ENCODE measurements at places on chromosomes 6 and 20.

DNA sequence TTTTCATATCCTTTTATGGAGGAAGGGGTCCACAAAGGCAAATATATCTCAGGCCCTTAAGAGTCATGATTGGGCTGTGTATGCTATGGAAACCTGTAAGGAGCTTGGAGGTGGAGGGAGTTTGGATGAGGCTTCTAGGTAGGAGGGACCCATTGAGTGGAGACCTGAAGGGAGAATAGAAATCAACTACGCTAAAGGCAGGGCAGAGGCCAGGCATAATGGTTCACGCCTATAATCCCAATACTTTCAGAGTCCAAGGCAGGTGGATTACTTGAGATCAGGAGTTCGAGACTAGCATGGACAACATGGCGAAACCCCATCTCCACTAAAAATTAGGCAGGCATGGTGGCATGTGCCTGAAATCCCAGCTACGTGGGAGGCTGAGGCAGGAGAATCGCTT is 34.4 kb upstream of the ZNF217 start:
- no peak for DNase-seq

GRCh38 chr6:139525415-139525814 is 151.0 kb upstream of the CITED2 start:
- DNase-seq, result no peak

DNA sequence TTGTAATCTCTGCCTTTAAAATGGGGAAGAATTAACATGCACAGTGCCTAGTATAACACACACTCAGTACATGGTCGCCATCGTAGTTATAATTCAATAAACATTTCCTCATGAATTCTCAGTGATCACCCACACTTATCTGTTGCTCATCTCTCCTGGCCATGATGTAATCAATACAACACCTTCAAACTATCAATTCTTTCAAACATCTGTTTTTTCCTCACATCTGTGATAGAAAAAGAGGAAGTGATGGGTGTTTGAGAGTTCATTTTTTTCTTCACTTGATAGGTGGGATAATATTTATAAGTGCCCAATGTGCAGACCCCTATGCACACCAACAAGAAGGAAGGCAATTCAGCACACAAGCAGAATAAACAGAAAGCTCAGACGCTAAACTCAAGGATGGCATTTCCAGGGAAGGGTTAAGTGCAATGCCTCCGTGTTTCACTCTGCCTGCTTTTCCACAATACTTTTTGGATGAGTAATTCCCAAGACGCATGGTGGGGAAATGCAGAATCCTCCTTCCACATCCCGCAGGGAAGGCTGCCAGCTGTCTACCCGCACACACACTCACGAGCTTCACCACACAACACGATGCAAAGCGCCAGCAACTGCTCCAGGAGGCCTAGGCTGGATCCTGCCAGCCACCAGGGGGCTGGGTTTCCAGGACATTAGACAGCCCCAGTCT is 100.3 kb downstream of the GMPR start:
- DNase-seq, result peak; percentile 100

GRCh38 chr6:137866200-137866913 is 702 bp upstream of the TNFAIP3 start:
- DNase-seq, result no peak

GRCh38 chr6:148803979-148804378 is 57.1 kb downstream of the UST start:
- no peak for DNase-seq

GRCh38 chr6:34067814-34068213 is 78.1 kb downstream of the GRM4 start:
- DNase-seq, result no peak

DNA sequence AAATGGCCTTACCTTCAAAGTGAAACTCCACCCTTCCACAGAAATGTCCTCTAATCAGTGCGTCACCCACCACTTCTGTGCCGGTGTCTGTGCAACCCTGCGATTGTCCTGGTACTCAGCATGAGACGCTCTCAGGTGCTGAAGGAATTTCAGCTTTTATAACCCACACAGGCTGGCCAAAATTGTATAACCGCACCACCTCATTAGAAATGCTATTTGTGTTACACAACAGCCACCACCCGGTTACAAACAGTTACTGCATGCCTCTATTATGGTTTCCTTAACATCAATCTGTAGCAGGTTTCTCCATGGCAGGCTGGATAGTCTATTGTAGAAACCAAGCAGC is 51.5 kb downstream of the SLC23A2 start:
- DNase-seq, result no peak

- DNase-seq, result no peak
Measured at GRCh38 chr6:118784641-118785164, 109.2 kb upstream of the ASF1A start.

- no peak for DNase-seq
Measured at GRCh38 chr6:33578164-33578563, 1.9 kb downstream of the BAK1 start.

DNA sequence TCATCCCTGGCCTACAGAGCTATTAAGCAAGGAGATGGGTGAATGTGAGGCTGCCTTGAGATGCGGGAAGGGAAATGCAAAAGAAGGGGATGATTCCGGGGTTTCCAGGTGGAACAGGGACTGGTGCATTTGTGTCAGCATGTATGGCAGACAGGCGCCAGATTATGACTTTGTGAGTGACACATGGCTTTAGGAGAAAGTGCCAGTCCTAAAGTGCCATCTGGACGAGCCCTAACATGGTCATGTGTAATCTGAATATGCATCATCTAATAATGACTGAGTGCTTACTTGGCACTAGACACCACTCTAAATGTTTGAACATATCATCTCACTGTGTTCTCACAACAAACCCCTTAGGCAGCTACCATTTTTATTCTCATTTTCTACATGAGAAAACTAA is 195.0 kb upstream of the TSHZ2 start:
- DNase-seq, result no peak

GRCh38 chr20:62028384-62028783 is 37.3 kb downstream of the TAF4 start:
- no peak for DNase-seq

GRCh38 chr20:47627540-47627939 is 125.9 kb downstream of the NCOA3 start:
- DNase-seq, result no peak

- DNase-seq, result no peak
Measured at GRCh38 chr6:24931296-24931695, 4.5 kb downstream of the RIPOR2 start.

- DNase-seq, result no peak
Measured at GRCh38 chr20:6942266-6942665, 174.8 kb downstream of the BMP2 start.

DNA sequence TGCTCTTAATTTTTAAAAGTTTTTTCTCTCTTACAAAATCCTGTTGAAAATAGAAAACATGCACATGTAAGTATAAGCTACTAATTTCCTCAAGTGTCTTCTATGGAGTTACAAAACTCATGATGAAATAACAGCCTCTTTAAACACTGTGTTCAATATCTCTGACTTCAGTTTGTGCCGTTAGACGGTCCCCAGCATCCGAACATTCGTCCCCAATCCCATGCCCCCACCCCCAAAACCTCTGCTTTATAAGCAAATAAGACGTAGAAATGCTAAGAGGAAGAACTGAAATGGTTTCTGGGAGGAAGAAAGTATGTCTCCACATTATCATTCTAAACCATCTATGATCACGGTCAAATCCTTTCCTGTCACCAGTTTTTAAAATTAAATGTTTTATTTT is 31.7 kb upstream of the MYB start:
- DNase-seq, result no peak

- peak; percentile 100 for DNase-seq
Measured at GRCh38 chr6:90369024-90369519, 72.4 kb upstream of the BACH2 start.
